Activated CD4-positive, alpha-beta T cell treated with anti-CD3 and anti-CD28 coated beads, Interleukin-2, amount 50 U/mL, for 24 hours (primary cell): ENCODE measurements at places on chromosomes 13 and 19.
A peak's percentile ranks its signal among the peaks of the same experiment; 100 is the strongest.

DNA sequence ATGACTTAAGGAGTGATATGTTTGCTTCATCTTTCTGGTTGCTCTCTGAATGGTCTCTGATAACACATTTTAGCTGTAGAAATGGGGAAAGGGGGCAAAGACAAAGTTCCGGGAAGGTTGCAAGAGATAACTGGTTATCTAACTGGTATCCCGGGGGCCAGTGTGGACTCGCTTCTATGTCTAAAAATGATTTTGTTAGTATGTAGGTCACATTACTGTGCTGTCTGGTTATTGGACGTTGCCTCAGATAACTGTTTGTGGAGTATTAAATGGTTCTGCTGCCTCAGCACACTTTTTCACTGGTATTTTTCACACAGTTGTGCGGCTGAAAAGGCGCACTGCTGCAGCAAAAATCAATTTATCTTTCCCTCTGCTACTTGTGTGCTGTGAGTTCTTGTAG is 63.0 kb upstream of the ZNF536 start:
- no peak for DNase-seq

- DNase-seq = no peak
Observed at GRCh38 chr13:96274046-96274445, 184.1 kb downstream of the HS6ST3 start.

- DNase-seq = no peak
Observed at GRCh38 chr19:35144600-35145436, 1.8 kb downstream of the FXYD7 start.

DNA sequence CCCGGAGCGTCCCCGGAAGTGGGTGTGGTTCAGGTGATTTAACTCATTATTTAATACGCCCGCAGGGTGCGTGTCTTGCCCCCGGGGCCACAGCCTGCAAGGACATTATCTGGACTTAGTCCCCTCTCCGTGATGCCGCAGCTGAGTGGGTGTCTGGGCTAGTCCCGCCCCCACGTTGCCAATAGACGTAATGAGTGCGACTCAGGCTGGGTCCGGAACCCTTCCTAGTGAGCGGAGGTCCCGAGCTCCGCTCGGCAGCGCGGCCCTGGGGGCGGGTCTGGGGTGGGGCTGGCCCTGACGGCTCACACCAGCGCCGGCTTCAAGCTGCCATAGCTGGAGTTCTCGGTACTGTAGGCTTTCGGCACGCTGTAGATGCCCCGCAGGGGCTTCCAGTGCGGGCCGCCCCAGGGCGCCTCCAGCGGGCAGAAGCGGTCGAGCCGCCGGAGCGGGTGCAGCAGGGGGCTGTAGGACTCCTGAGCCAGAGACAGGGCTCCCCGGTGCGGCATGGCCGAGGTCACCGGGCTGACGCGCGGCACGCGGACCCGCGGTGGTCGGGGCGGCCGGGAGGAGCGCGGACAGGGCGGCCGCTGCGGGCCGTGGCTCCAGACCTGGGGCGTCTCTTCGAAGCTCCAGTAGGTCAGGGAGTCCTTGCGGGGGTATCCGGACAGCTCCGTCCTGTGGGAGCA is 918 bp upstream of the LHB start:
- DNase-seq = peak; percentile 35

DNA sequence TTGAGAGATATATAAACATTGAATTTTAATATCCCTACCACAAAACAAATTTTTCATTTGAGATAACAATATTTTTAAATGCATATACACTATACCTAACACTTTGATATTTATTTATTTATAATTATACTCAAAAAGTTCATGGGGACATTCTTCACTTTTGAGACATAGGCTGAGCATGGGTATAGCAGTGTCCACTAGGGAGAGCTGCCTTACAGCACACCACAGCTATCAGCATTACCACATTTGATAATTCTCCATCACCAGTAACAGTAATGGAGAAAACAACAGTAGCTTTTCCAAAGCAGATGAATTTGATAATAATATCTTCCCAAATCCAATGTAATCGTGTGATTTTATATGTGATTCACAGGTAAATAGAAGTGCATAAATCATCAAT is 626.1 kb downstream of the DACH1 start:
- no peak for DNase-seq

- DNase-seq = no peak
Observed at GRCh38 chr13:30191491-30192100, 115.8 kb downstream of the KATNAL1 start.

DNA sequence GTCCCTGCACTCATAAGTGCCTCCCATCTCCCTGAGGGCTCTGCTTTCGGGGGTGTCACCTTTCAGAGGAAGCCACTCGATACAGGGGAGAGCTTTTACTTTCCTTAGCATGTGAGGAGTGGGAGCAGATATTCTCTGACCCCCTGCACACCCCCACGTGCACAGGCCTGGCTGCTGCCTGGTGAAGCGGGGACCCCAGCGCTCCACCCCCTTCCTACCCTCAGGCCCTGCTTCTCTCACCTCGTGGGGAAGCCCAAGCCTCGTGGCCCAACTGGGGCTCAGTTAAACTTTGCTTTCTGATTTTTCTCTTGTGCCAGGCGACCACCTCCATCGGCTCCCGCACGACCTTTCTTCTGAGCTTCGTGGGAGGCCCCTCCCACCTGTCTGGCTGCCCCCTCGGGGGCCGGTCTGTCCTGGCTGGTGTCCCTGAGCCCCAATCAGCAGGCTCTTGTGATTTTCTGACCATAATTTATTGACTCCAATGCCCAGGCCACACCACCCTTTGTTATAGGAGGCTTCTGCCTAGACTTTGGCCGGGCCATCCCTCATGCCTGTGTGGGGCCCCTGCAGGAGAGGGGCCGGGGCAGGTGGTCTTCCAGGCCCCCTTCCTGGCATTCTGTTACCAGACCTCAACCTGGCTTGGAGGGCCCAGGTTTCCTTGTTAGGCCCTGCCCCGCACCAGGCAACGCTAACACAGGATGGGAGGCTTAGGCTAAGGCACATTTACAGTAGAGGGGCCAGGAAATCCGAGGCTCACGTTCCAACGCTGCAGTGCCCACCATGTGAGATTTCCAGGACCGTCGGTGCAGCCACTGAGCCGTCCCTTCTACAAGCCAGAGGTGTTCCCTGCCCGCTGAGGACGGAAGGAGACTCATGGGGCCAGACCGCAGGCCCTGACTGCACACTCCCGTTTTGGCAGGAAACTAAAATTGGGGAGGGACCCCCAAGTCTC is 3.7 kb downstream of the TMED1 start:
- no peak for DNase-seq

GRCh38 chr19:14061751-14062557 is at the start of gene PALM3:
Gene PALM3 (minus strand): TSS chr19:14062076. CDS start chr19:14061980, 96 bp downstream.
- DNase-seq = no peak

DNA sequence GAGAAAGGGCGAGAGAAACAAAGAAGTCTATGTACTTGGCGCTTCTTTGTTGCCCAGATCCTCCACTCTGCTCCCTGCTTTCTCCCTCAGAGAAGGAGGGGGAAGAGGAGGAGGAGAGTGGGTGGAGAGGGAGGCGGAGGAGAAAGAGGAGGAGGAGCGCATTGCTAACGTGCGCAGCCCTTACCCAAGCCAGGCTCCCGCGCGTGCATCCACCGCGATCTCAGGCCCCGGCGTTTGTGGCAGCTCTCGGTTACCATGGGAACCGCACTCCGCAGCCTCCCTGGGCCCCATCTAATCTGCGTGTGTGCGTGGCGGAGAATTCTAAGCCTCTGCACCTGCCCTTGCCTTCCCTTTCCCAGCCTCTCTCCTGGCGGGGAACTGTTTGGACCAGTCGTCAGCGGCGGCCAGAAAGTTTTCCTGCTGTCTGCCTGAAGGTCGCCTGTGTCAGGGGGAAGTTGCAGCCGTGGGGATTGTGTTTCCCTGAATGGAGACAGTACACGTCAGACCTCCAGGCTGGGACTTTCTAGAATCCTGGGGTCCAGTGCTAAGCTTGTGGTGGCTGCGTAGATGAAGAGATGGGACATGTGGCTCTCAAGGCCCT is at the start of gene ERICH6B:
Gene ERICH6B, minus strand, starts transcription at position 239 of the 601 bp plus-strand sequence. CDS start 18,734 bp downstream, outside the sequence.
- DNase-seq = no peak

DNA sequence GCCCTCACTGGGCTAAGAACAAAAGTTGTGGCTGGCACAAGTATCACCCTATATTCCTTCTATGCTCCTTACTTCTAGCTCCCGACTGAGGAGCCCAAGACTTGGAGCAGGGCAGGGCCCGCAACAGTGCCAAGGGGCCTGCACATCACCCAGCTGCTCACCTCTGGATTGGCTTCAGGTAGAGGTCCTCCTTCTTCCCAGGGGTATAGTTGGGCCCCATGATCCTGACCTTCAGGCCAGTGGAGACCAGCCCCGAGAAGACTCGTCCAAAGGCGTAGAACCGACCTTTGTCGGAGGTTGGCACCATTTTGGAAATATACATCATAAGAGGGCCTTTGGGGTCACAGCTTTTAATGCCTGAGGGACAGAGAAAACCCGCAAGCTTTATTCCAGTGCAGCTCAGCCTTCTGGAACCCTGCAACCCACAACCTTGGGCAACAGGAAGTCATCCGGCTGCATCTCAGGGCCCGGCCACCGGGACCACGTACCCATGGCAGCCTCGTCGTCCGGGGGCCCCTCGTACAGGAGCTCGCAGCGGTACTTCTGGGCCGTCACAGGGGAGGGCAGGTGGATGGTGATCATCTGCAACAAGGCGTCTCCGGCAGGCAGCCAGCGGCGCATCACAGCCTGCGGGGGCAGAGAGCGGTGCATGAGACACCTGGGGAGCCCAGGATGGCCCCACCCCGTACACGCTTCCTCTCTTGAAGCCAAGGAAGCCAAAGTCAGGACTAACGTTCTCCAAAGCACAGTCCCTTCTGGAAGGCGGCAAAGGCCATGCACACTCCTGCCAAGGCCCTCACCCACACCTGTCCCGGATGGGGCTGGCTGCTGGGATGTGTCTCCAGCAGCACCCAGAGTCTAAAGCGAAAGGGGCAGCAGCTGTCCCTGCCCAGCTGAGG is 4.7 kb downstream of the EEF2 start:
- DNase-seq = no peak

DNA sequence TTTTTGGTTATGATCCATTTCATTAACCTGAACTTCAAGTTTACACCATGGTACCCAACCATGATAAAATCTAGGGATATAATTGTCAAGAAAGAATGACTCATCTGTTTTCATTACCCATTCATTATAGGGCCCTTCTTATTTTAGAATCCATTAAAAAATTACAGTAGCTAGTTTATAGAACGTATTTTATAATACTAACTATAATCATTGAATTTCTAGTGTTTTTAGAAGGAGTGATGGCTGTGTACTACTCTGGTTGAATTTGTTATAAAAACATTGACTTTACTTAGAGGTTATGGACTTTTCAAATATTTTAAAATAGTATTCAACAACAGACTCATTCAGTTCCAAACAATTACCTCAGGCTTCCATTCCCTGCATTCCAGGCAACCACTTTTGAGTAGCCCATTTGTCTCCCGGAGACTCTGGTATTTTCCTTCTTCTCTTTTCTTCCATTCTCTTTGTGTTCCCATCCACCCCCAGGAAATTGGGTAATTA is 71.9 kb upstream of the KLF12 start:
- no peak for DNase-seq

GRCh38 chr13:21685485-21686064 is 14.7 kb downstream of the FGF9 start:
- DNase-seq = no peak

GRCh38 chr13:83340170-83340569 is 542.1 kb downstream of the SLITRK1 start:
- no peak for DNase-seq

DNA sequence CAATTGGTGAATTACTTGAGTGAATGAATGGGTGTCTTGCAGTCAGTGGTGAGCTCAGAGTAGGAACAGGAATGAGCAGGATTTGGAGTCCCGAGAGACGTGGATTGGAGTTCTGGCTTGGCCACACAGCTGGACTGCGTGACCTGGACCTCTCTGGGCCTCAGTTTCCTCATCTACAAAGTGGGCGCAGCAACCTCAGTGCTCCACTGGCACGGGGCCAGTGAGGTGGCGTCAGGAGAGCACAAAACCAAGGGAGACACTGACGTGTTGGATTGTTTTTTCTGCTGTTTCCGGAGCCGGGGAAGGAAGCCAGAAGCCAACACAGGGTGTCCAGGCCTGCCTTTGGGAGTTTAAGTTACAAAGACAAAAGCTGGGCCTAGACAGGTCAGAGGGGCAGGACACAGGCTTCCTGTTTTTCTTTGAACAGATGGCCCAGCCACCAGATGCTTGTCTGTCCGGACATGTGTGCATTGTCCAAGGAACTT is 6.5 kb upstream of the DOCK6 start:
- DNase-seq = no peak

DNA sequence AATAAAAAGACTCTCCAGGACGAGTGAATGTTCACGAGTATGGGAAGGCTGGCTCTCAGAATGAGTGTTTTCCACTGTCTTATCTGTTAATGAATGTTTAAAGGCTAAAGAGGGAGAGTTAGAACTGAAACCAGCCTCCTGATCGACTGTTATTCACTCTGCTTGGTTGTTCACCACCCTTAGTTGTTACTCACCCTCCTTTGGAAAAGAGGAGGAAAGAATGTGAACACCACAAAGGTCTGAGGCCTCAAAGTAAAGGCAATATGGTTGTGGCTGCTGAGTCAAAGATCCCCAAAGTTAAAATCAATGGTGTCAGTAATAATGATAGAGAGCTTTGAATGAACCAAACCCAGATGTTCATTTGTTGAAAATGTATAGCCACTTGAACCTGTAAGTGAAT is 1793.2 kb upstream of the PCDH20 start:
- DNase-seq = no peak

DNA sequence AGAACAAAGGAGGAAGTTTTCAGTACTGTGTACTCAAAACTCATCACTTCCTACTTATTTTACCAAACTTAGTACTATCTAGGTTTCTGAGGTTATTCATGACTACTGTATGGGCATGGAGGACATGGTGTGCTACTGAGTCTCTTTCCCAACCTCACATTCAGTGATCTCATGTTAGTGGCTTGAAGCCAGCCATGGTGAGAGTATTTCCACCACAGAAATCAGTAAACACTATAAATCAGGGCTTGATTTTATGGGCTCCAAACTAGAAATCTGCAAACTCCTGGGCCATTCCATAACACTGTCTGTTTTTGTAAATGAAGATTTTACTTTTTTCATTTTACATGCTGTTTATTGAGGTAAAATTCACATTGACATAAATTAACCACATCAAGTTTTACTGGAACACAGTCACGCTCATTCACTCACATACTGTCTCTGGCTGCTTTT is 19.7 kb downstream of the MED26 start:
- DNase-seq = no peak

DNA sequence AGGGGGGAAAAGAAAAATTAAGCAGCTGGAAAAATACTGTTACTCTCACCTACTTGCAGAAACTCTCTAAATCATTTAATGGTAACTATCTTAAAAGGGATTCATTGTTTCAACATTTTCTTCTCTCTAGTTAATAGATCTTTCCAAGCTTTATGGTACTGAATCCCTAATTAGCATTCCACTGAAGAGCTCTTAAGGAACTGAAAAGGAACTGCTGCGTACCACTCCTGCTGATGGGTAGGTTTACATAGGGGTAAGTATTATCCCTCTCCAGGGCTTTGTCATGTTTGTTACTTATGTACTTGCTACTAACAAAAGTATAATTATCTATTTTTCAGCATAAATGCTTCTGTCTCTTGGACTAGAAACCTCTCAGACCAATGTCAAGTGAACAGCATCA is 12.5 kb downstream of the TEX30 start:
- DNase-seq = no peak

DNA sequence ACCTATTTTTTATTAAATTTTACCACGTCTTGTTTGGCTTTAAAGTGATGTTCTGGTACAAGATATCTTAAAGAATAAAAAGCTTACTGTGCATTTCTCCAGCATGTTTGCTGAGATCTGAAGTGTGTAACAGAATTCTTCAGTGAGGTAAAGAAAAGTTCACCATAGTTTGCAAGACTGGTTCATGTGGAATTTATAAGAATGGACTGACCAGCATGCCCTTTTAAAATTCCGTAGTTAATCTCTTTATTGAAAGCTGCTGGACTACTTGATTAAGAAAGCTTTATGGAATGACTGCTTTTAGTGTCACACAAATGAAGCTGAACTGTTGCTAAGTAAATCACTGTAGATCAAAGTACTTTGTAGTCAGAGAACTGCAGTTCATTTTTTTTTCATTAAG is 119.2 kb downstream of the GPC6 start:
- no peak for DNase-seq
